ENCODE measurements at places on chromosomes 16 and 17. TPM values are rescaled to one million over a fixed set of nuclear protein-coding genes. Genes with fewer than 3 reads are reported as not detected.

TTYH2 gene
- 1.6 TPM for total RNA-seq

PRR35 gene
- 0.11 TPM for total RNA-seq

RCVRN gene
- not detected for total RNA-seq

TBC1D28 gene
- total RNA-seq, result not detected

DECR2 gene
- total RNA-seq, result 29.7 TPM

MSLN gene
- 2.8 TPM for total RNA-seq

CENPX gene
- 162 TPM for total RNA-seq

CCL15 gene
- not detected for total RNA-seq

NEURL4 gene
- total RNA-seq, result 33.7 TPM

ZNF423 gene
- 0.29 TPM for total RNA-seq

ANKFN1 gene
- total RNA-seq, result not detected

CALCOCO2 gene
- total RNA-seq, result 92.5 TPM

ITGA3 gene
- 406 TPM for total RNA-seq

PIK3R5 gene
- 0.13 TPM for total RNA-seq

PABPN1L gene
- total RNA-seq, result not detected

TEKT5 gene
- 0.17 TPM for total RNA-seq

AKTIP gene
- 24.5 TPM for total RNA-seq

TMEM106A gene
- total RNA-seq, result 0.63 TPM

HS3ST3A1 gene
- 0.69 TPM for total RNA-seq

KRTAP4-4 gene
- not detected for total RNA-seq

TBC1D3D gene
- total RNA-seq, result not detected

Measured in A549 treated with dexamethasone at 1 μM for 4 hours (cell line).